ENCODE measurements at places on chromosomes 7 and 10.

GRCh38 chr10:21100190-21100589 lies 203.1 kb upstream of the NEBL start:
- DNase-seq, result no peak

GRCh38 chr7:44823255-44823781 lies 24.6 kb downstream of the H2AZ2 start:
- peak; percentile 51 for DNase-seq

GRCh38 chr10:99058762-99059161 lies 176.9 kb downstream of the HPSE2 start:
- no peak for DNase-seq

- DNase-seq, result peak; percentile 49
These were observed 73.3 kb downstream of the CHST15 start for GRCh38 chr10:124019886-124020797.

GRCh38 chr7:24245362-24245761 lies 38.6 kb upstream of the NPY start:
- no peak for DNase-seq

DNA sequence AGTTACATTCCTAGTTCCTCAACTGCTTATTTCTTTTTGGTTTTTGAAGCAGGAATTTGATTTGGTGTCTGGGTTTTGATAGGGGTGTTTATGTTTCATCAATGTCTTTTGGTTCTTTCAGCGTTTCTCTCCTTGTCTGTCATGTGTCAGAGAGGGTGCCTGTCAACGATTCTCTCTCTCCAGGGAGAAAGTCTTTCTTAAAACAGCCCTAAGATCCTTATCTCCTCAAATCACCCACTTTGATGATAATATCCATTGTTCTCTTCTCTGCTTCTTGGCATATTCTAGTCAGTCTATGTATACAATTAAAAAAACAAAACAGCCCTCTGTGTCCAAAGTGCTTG lies 77.2 kb downstream of the TCF7L2 start:
- DNase-seq, result no peak

- peak; percentile 36 for DNase-seq
These were observed 1091.4 kb downstream of the CNTNAP2 start for GRCh38 chr7:147207988-147208387.
